ENCODE measurements at places on chromosomes 2 and 18.

DNA sequence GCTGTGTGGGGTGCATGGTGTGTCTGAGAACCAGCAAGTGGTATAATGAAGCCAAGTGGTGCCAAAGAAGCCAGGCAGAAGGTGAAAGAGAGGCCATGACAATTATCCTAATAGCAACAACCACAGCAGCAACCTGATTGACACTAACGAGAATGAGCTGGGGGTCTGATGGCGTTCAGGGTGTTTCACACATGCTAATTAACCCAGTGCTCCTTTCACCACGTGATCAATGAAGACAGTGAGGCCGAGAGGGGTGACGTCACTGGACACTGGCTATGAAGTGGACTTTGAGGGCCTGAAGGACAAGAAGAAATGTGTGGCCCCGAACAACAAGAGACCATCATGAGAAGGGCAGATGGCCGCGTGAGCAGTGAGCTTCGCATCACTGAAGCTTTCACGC, 364.4 kb upstream of the ID2 start:
- DNase-seq = no peak

DNA sequence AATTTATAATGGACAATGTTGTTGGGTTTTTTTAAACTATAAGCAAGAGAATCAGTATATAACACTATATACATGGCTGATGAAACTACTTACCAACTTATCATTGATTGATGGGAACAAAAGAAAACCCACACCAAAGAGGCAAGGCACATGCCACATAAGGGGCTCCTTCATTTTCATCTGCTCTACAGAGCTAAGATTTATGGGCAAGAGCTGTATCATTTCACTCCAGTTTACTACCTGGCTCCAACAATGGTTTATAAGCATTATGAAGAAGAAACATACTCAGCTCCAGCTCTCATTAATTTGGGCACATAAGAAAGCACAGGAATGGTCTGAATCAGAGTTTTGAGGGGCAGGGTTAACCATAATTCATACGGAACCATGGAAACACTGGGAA, 283.3 kb downstream of the AGPS start:
- DNase-seq = no peak

GRCh38 chr18:41464278-41464677, 490.8 kb upstream of the PIK3C3 start:
- DNase-seq = no peak

DNA sequence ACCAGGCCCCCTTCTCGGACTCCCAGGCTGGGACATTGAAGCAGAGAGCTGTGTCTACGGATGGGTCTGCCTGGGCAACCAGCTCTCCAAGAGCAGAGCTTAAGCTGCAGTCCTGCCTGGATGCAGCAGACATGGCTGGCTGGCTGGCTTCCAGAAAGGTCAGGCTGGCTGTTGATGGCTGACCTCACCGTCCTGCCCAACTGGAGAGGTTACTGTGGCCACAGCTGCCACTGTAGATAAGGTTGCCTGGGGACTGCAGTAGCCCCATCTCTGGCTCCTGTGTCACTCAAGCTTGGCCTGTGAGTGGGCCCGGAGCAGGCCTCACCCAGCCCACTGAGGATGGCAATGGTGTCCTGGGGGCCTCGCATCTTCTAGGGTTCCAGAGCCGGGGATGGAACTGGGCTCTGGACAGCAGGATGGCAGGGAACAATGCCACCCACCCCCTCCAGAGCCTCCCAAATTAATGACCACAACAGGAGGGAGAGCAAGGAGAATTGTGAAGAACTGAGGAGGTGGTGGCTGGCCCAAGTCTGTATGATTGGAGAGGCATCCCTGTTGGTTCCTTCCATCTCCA, 37.0 kb upstream of the FOSL2 start:
- DNase-seq = no peak

GRCh38 chr2:152874955-152875354, 156.5 kb downstream of the ARL6IP6 start:
- no peak for DNase-seq

- DNase-seq = no peak
Observed at GRCh38 chr2:160650196-160651118, 156.8 kb upstream of the RBMS1 start.

GRCh38 chr2:70553334-70553583, 367 bp downstream of the TGFA start:
- no peak for DNase-seq

DNA sequence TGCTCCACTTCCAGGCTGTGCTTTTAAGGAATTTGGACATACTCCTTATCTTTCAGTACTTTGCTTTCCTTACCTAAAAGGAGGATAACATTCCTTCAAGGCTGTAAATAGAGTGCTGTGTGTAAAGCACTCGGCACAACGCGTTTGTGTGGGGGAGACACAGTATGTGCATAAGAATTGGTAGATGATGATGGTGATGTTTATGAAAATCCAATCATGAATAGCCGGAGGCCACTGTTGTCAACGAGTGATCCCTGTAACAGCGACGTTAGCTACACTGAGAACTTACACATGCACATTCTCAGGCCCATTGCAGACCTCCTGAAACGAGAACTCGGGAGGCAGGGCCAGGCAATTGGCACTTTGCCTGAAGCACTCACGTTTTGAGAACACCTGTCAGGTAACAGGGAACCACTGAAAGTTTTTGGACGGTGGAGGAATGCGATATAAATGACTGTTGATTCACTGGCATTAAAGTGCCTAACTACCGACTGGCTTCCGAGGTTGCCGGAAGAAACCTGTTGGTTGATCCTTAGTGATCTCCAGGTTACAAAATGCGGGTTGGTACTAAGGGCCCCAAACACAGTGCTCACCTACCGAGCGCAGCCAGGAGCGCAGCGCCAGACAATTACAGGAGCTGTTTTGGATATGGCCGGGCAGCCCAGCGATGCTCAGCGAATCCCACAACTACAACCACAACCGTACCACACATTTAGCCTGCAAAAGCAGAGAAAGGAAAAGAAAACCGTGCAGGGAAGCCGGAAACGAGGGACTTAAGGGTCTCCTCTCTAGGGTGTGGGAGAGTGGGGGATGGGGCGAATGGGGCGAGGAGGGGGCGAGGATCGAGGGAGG, 1.0 kb upstream of the MAP4K4 start:
- DNase-seq = no peak

GRCh38 chr2:101987832-101988231, 3.9 kb upstream of the IL1R2 start:
- no peak for DNase-seq

DNA sequence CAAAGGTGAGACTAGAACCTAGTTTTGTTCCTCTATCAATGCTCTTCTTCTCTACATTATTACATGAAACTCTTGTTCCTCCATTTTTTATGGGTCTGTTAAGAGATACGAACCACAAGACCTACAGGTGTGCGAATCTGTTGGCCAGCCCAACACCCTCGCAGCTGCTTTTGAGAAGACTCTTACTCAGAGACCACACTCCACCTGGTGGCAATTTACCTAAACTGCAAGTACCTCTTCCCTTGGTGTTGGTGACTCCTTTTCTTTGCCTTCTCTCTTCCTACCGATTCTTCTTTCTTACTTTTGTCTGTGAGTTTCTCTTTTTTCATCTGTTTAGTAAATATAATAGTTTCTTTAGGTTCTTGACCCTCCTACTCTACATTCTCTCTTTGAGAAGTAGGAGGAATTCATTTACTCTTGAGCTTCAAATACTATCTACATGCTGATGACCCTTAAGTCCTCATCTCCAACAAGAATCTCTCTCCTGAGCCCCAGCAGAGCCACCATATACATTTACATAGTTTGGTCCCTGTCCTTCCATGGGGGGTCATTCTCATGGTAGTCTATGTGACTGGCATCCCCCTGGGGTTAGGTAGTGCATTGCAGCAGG, 81.8 kb upstream of the GAREM1 start:
- DNase-seq = peak; percentile 70

- DNase-seq = no peak
Observed at GRCh38 chr2:127235082-127235702, 15.1 kb upstream of the CYP27C1 start.

GRCh38 chr18:56067214-56067894, 479.4 kb upstream of the TCF4 start:
- no peak for DNase-seq

GRCh38 chr18:39635966-39636365, 2070.4 kb upstream of the CELF4 start:
- DNase-seq = no peak

DNA sequence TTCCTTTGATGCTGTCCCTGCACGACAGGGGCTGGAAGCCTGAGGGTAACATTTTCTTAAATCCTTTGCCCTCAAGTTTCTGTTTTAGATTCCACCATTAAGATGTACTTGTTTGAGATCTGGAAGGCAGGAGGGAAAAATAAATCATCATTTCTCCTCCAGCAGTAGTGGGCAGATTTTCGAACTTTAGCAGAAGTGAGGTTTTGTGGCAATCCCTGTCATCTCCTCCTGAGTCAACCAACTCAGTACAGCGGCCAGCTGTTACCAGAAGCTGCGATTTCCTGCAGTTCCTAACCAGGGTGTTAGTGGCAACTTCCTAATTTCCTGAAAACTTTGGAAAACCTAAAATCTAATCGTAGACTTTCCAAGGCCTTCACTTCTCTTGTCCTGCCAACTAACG, 517.2 kb upstream of the ACVR2A start:
- peak; percentile 68 for DNase-seq

DNA sequence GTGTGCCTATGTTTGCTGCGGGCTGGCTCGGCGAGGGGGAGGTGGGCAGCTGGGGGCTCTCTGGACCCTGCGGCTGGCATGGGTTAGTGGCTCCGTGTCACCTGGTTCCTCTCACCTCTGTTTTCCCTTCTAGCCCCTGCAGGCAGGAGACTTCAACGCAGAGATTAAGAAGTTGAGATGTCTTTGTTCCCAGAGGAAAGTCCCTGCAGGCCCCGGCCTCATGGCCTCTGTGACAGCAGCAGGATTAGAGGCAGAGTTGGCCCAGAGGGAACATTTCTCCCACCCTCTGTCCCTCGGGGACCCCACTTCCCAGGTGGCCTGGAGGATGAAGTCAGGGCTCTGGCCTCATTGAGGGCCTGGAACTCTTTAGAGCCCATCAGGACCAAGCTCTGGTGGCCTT, 56.5 kb downstream of the HPCAL1 start:
- DNase-seq = no peak

GRCh38 chr18:79790996-79791972, 6.5 kb upstream of the KCNG2 start:
- peak; percentile 3 for DNase-seq

DNA sequence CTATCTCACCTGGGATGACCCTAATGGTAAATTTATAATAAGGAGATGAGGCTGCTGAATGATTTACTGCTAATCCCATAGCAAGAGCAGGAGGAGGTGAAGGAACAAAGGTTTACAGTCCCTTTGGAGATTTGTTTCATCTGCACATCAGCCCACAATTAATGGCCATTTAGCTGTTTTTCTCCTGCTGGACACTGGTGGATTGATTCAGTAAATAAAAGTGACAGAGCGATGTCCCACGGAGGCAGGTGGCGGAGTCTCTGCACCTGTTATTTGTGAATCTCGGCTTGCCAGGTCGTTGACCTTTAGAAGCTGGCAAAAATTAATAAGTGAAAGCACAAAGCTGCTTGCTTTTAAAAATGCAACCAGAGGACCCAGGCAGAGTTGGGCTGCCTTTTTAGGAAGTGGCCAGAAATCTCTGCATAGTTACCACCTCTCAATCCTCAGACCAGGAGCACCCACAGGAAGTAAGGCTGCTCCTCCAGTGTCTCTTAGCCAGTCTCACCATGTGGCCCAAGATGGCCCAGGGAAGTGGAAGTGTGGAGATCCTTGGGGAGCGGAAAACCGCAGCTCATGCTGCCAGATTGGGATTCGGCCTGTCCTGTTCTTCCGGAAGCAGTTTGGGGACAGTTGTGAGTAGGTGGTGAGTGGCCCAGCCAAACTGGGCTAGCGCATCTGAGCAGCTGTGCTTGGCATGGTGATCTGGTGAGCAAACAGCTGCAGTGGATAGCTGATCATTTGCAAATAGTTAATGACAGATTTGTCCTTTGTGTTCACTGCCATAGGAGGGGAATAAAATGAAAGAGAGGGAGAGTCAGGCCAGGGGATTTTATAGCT, 1005.7 kb upstream of the PIK3C3 start:
- DNase-seq = no peak

DNA sequence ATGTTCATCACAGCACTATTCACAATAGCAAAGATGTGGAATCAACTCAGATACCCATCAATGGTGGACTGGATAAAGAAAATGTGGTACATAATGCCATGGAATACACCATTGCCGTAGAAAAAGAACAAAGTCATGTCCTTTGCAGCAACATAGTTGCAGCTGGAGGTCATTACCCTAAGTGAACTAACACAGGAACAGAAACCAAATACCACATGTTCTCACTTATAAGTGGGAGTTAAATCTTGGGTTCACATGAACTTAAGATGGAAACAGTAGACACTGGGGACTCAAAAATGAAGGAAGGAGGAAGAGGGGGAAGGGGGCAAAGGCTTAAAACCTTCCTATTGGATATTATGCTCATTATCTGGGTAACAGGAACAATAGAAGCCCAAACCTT, 228.1 kb upstream of the RAB6C start:
- no peak for DNase-seq

- no peak for DNase-seq
Observed at GRCh38 chr2:235183786-235184185, 232.0 kb downstream of the SH3BP4 start.

GRCh38 chr2:97774425-97774824, 61.0 kb downstream of the ZAP70 start:
- DNase-seq = no peak

DNA sequence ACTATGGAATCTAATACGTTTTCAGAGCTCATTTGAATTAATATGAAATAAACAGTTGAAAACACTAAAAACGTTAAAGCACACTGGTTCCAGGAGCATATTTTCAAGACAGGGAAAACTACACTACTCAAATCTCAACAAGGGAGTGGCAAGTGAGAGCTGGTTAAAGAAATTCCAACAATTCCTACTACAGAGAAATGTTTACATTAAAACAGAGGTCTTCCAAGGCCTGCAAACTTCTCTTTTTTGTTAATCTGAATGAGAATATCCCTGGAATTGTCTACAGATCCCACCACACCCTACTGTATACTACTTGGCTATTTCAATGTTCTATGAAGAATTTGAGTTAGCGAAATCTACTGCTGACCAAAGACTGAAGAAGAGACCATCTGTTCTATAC, 231.5 kb downstream of the ZEB2 start:
- no peak for DNase-seq

GRCh38 chr2:138391946-138392345, 109.6 kb upstream of the SPOPL start:
- no peak for DNase-seq

DNA sequence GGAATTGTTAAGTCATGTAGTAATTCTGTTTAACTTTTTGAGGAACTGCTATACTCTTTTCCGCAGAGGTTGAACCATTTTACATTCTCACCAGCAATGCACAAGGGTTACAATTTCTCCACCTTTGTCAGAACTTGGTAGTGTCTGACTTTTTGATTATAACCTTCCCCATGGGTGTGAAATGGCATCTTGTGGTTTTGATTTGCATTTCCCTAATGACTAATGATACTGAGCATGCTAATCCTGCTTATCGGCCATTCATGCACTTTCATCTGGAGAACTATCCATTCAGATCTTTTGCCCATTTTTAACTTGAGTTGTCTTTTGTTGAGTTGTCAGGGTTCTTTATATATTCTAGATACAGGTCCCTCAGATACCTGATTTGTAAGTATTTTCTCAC, 47.2 kb downstream of the CYB5A start:
- no peak for DNase-seq

Data from activated CD4-positive, alpha-beta T cell treated with anti-CD3 and anti-CD28 coated beads, Interleukin-10, Interleukin-2, amounts not matched to agents 100 ng/mL and 50 ng/mL, durations not matched to agents 16 hours and 8 hours (primary cell).